ENCODE measurements at places on chromosomes 7 and 10.
A peak's percentile ranks its signal among the peaks of the same experiment; 100 is the strongest.

GRCh38 chr10:16656895-16657294 lies 135.2 kb upstream of the C1QL3 start:
- no peak for DNase-seq

DNA sequence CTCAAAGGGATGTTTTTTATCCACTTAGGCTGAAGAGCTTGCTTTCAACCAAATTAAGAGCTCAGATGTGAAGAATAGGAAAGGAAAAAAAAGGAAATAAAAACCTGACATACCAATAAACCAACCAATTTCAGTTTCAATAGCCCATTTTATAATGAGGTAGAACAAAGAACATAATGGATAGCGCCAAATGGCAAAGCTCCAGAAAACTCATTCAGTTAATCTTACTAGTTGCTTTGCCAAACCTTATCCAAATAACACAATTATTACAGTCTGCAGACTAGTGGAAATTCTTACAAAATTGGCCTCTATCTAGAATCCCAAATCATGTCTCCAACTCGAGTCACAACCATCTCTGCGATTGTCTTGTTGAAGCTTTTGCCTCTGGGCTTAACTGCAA lies 337.0 kb downstream of the CRPPA start:
- no peak for DNase-seq

DNA sequence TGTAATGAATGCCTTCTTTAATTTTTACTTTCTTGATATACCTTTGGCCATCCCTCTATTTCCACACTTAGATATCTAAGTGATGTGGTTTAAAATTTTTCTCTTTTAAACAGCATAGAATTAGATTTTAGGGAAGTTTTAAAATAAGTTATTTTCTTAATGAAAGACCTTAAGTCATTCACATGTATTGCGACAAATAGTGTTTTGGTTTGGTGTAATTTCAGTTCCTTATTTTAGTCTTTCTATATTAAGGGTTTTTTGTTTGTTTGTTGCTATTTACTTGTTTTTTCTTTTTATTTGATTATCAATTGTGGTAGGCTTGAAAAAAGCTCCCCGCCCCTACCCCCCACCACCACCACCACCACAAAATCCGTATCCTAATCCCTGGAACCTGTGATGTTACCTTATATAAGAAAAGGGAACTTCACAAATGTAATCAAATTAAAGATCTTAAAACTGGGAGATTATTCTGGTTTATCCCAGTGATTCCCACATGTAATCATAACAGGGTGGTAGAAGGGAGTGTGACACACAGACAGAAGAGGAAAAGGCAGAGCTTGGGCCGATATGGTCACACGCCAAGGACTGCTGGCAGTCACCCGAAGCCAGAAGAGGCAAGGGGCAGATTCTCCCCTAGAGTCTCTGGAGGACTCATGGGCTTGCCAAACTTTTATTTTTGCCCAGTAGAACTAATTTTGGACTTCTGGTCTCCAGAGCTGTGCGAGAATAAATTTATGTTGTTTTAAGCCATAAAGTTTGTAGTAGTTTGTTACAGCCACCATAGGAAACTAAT lies 149.7 kb downstream of the NPSR1 start:
- DNase-seq, result no peak

- no peak for DNase-seq
Measured at GRCh38 chr7:137900137-137900536, 53.4 kb upstream of the DGKI start.

GRCh38 chr10:72322030-72322279 lies 32.8 kb downstream of the DNAJB12 start:
- no peak for DNase-seq

- DNase-seq, result peak; percentile 95
Measured at GRCh38 chr7:101243646-101244374, 1.1 kb downstream of the FIS1 start.

GRCh38 chr10:43138757-43139241 lies 554 bp downstream of the CSGALNACT2 start:
- peak; percentile 71 for DNase-seq

- DNase-seq, result no peak
Measured at GRCh38 chr10:31464552-31464951, 145.5 kb downstream of the ZEB1 start.

- peak; percentile 41 for DNase-seq
Measured at GRCh38 chr10:26573674-26574073, 123.8 kb upstream of the PDSS1 start.

DNA sequence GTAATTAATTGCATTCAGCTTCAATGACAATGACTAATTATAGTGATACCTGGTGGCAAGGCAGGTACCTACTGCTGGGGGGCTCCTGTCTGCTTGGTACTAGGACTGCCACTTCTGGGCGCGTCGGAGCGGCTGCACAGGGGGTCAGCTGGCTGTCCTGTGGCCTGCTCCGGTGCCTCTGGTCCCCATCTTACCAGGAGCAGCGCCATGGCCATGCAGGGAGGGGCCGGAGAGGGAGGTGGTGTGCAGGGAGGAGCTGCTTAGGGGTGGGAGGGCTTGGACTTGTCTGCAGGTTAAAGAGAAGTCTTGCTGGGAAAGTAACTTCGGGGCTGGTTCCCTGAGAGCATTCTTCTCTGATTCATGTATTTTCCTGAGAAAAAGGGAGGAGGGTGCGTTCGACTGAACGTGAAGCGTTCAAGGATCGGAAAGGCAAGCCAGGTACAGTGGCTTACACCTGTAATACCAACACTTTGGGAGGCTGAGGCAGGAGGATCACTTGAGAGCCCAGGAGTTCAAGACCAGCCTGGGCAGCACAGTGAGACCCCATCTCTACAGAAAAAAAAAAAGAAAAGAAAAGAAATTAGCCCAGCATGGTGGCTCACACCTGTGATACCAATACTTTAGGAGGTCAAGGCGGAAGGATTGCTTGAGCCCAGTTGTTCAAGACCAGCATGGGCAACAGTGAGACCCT lies 15.4 kb downstream of the CUX1 start:
- no peak for DNase-seq

DNA sequence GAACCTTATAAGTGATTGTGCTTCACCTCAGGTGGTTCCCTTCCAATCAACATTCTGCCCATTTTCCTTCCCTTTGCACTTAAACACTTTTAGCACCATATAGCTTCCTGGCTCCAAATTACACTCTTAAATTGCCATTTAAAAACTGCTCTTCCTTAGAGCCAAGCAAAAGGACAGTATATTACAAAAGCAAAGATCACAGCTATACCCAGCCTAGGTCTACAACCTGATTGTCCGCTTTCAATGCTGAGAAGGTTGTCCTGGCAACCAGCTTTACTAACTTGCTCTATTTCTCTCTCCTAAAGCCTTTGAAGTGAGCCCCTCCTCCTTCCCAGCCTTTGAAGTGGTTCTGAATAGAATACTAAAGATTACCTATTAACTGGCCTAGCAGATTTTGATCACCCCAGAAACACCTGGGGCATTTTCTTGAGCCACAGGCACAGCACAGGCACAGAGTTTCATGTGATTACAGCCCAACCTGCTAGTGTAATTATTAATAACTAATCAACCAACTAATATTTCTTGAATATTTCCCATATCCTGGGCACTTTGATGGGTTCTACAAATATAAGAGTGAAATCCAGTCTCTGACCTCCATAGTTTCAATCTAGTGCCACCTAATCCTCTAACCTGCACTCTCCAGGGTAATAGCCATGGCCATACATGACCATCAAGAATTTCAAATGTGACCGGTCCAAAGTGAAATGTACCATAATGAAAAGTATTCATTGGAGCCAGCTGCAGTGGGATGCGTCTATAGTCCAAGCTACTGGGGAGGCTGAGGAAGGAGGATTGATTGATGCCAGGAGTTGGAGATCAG lies 63.6 kb upstream of the TRIM24 start:
- DNase-seq, result no peak

- no peak for DNase-seq
Measured at GRCh38 chr7:46024263-46024916, 103.3 kb upstream of the IGFBP3 start.

GRCh38 chr10:60434418-60435046 lies 44.9 kb upstream of the ANK3 start:
- peak; percentile 45 for DNase-seq

DNA sequence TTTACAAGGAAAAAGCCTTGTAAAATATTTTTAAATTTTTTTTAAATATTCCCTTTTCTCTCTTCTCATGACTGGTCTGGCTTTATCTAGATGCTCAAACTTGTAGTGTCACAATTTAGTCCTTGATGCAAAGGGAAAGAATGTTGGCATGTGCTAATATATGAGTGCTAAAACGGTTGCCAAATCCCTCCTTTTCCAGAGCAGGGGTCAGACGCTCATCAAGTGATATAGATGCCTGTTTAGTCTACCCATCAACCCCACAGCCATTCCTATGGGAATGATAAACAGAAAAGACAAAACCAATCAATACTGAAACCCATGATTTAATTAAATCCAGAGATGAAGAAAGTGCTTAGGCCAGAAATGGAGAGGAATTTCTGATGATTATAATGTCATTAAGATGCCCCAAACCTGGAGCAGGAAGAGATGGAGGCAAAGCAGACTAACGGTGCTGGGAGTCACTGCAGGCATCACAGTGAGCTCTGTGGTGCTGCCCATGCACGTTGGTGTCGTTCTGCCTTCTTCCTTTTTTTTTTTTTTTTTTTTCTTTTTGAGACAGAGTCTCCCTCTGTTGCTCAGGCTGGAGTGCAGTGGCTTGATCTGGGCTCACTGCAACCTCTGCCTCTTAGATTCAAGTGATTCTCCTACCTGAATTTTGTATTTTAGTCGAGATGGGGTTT lies 210.1 kb upstream of the STK17A start:
- DNase-seq, result no peak

DNA sequence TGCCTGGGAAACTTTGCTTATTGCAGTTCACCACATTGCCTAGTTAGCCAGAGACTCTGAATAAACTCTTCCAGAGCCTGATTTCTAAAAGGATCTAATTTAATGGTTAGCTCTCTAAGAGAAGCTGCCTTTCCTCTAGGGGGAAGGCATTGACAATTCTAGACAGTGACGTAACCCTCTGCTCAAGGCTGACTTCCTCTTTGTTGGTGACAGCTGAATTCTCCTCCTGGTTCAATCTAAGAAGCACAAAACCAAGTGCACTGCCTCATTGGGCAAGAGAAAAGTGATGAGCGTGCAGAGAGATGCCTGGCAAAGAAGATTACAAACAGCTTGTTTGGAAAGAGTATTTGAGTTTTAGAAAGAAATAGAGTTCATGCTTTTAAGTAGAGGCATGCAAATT lies 102.7 kb downstream of the MACC1 start:
- DNase-seq, result peak; percentile 43

- DNase-seq, result no peak
Measured at GRCh38 chr7:38842746-38843145, 66.2 kb downstream of the VPS41 start.

DNA sequence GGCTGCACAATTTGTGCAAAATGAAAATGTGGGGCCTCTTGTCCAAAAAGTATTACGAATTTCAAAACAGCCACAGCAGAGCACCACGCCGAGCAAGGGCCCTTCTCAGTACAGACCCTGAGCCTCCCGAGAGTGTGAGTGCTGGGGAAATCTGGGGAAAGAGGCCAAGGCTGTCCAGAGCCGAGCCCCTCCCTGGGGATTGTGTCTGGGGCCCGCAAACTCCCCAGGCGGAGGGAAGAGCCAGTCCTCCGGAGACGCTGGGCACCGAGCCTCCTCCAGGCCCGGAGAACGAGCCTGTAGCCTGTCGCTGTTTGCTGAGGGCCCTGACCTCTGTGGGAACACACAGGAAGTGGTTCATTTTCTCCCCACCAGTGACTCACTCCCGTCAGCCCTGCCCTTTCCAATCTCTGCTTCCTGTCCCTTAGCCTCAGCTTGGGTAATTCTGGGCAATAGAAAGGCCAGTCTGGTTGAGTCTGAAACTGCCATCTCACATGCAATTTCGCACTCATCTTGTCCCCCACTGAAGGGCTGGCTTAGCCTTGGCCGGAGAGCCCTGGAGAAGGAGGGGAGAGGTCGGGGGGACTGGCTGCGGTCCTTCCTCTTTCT lies 19.5 kb upstream of the GNA12 start:
- peak; percentile 75 for DNase-seq

DNA sequence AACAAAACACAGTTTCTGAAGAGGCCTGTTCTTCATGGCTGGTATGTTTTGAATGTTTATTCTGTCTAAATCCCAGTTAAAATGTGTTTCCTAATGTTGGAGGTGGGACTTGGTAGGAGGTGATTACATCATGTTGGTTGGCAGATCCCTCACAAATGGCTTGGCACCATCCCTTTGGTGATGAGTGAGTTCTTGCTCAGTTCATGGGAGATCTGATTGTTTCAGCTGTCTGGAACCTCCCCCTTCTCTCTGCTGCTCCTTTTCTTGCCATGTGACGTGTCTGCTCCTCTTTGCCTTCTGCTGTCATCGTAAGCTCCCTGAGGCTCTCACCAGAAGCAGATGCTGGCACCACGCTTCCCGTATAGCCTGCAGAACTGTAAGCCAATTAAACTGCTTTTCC lies 383.6 kb upstream of the TPK1 start:
- DNase-seq, result no peak

GRCh38 chr7:158076215-158076614 lies 511.4 kb downstream of the PTPRN2 start:
- no peak for DNase-seq

DNA sequence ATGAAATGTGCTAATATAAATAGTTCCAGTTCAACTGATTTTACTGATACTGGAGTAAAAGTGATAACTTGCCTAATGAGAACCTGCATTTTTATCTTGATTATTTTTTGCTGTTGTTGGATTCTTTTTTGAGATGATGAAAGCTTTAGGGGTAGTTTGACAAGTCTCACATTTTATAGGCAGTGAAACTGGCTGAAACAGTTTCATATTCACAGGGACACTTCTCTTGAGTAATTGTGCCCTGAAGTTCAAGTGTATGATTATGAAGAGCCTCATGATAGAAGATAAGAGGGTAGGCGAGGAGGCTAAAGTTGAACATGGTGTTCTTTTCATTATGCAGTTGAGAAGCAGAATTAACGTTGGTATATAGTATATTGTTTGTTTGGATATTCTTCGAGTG lies 5.1 kb downstream of the AUTS2 start:
- DNase-seq, result no peak

GRCh38 chr7:47551668-47552440 lies 30.1 kb downstream of the TNS3 start:
- no peak for DNase-seq

DNA sequence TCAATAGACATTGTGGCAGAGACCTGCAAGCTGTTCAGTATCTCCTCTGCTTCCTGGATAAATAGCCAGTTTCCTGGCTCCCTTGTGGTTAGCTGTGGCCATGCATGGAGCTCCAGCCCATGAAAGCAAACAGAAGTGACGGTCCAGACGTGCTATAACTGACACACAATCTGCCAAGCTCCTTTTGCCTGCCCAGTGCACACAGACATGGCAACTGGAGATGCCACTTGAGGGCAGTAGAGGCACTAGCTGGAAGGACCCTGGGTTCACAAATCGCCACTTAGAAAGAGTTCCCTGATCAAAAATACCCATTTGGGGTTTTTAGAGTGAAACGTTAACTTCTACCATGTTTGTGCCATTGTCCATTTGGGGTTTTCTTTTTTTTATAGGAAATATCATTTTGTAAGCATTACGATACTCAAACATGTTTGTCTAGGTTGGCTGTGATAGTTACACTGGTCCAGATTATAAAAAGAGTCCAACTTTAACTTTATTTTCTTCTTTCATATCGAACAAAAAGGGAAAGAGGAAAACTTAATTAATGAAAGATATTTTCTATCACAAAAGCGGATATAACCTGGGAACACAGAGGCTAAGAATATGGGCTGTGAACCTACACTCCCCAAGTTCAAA lies 31.3 kb downstream of the KIN start:
- peak; percentile 62 for DNase-seq

GRCh38 chr10:126478546-126478945 lies 90.3 kb upstream of the ADAM12 start:
- no peak for DNase-seq

GRCh38 chr10:124748166-124748565 lies 4.0 kb upstream of the FAM53B start:
- no peak for DNase-seq

GRCh38 chr7:106111655-106112117 lies 426 bp downstream of the SYPL1 start:
- no peak for DNase-seq
